ENCODE measurements at places on chromosomes 7 and 10.

- no peak for DNase-seq
Observed at GRCh38 chr10:84890706-84891105, 562.3 kb downstream of the CCSER2 start.

DNA sequence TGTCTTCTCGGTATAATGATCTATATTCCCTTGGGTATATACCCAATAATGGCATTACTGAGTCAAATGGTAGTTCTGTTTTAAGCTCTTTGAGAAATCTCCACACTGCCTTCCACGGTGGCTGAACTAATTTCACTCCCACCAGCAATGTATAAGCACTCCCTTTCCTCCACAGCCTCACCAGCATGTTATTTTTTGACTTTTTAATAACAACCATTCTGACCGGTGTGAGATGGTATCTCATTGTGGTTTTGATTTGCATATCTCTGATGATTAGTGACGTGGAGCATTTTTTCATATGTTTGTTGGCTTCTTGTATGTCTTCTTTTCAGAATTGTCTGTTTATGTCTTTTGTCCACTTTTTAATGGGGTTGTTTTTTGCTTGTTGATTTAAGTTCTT lies 33.6 kb downstream of the KIAA1217 start:
- DNase-seq = no peak

DNA sequence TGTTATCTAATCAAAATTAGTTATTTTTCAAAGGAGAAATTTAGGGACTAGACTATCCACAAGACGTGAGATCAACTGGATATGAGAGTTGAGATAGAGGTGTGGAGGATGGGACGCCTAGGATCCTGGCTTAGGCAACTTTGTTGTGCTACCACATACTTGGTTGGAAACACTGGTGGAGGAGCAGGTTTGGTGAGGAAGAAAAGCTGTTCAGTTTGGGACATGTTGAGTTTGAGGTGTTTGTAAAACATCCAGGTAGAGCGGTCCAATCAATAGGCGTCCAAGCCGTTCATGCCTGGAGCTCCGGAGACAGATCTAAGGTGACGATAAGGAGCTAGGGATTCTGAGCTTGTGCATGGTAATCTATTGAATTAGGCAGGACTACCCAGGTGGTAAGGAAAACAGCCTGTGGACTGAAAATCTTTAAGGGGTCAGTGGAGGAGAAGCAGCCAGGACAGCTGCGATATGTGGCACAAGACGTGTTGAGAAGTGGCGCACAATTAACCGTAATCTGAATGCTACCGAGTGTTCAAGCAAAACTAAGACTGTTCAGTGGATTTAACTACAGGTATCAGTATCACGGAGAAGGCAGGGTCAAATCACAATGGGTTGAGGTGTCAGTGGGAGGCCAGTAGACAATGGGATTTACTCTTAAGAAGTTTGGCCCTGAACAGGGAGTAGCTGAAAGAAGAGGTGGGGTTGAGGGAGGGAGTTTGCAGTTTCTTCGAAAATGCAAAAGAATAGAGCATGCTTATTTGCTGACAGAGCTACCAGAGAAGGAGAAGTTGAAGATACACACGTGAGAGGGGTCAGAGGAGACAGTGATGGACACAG lies 16.1 kb upstream of the TRPV6 start:
- no peak for DNase-seq

DNA sequence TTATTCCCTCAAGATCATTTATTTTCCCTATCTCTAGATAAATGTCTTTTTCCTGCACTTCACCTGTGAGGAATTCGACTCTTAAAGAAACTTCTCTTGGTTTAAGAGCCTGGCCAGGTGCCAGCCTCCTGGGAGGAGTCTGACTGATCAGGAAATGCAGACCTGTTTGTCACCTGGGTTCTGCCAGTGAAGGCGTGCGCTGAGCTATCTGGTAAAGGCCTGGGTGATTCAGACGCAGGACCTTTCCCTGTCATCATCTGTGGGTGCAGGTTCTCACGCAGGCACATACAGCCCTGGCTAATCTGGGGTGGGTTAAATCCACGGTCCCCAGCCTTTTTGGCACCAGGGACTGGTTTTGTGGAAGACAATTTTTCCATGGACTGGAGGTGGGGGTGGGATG lies 65.3 kb upstream of the AQP1 start:
- DNase-seq = no peak

DNA sequence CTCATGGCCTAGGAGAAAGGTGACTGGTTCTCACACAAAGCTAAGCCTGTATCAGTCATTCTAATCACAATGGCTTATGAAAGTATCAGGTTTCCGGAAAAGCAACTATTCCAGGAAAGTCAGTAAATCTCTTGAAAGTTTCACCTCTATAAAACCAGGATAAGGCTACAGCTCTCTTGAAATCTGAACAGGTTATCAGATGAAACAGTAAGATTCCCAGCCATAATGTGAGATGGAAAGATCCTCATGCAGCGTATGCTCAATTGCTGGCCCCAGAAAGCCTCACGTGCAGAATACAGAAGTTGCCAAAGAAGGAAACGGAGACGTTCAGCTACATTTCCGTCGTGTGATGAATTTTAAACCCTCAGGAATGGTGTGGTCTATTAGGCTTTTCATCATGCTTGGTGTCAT lies 90.0 kb downstream of the PFKFB3 start:
- no peak for DNase-seq

DNA sequence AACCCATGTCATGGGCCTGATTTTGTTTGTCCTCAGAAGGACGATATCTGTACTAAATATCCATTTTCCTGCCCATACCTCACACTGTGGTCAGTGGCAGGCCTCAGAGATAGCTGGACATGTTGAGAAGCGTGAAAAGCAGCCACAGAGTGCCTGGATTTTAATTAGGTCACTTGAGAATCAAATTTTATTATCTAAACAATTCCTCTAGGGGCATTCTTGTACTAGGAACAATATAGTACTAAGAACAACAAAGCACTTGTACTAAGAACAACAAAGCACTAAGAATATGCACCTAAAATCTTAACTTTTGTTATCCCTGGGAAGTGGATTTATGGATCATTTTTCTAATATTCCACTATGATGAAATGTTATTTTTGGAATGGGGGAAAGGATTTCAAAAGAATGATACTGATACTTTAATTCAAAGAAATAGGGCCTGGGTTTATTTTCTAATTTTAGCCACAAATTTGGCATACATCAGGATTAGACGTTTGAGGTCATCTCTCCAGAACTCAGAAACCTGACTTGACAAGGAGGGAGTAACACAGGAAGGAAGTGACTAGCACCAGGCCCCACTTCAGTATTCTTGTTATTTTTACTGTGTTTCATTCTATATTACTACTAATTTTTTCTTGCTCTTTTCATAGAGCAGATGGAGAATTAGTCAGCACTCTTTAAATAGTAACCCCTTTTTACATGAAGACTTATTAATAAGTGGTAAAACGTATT lies 112.2 kb downstream of the EXOC4 start:
- no peak for DNase-seq

DNA sequence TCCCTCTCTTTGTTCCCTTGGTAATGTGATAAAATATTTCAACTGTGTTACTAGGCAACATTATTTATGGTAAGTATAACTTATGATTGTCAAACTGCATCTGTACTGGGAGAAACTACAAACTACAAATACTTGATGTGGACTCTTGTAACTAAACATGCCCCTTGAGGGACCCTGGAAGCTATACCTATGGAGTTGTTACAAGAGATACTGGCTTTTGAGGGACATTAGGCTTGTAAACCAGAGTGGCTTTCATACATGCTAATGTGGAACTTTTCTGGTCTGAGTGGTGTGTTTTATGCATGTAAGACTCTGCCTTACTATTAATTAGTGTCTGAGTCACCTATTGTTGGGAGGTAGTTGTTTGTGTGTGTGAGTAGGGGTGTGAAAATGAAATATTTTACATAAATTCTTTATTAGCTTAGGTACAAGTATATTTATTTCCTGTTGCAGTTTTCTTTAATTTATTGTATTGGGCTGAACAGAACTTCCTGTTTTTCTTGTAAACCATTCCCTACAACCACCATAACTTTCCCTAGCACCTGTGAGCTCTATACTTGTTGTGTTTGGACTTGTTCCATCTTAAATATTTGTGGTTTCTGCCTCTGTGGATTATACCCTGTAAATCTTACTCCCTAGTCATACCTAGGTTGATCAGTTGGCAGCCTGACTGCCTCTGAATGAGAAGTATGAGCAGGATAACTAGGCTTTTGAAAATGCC lies 49.8 kb downstream of the STK31 start:
- DNase-seq = no peak
